ENCODE measurements at places on chromosomes 11 and 22.

- no peak for DNase-seq
These were observed 24.4 kb upstream of the SMIM35 start for GRCh38 chr11:118111019-118111743.

DNA sequence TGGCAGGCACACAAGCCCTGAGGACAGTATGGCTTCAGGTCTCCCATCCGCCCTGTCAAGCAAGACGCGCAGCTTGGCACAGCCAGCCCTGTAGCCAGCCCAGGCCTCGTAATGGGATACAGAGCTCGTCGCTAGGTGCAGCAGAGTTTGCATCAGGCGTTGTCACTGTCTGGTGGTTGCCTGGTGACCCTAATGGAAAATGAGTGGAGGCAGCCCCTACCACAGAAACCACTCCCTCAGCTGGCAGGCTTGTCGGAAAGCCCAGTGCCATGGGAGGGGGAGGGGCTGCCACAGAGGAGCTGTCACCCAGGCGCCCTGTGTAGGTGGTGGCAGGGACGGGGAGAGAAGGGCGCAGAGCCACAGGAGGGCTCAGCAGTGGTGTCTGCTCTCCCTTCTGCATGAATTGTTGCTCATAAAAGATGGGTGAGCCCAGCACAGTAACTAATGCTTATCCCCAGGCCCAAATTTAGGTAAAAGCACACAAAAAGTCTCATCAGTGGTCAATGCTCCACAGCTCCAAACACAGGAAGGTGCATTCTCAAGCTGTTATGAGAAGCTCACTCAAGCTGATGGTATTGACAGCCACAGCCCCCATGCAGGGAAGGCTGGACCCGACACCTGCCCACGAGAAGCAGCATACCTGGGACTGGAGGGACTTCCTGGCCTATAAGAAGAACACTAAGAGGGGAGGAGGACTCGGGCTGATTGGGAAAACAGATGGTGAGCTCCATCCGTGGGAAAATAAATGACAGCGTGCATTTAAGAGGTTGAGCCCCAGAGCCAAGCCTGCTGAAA, 164.6 kb downstream of the ETS1 start:
- DNase-seq, result no peak

DNA sequence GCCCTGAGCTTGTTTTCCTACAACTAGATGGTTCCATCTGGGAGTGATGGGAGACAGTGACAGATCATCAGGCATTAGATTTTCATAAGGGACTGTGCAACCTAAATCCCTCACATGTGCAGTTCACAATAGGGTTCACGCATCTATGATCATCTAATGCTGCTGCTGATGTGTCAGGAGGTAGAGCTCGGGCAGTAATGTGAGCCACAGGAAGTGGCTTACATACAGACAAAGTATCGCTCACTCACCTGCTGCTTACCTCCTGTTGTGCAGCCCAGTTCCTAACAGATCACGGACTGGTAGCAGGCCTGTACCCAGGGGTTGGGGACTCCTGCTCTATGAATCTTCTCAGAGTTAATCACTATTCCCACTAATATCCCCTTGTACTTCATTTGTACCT, 12.4 kb downstream of the AAMDC start:
- no peak for DNase-seq

- DNase-seq, result no peak
These were observed 18.3 kb downstream of the AMOTL1 start for GRCh38 chr11:94786264-94787126.

DNA sequence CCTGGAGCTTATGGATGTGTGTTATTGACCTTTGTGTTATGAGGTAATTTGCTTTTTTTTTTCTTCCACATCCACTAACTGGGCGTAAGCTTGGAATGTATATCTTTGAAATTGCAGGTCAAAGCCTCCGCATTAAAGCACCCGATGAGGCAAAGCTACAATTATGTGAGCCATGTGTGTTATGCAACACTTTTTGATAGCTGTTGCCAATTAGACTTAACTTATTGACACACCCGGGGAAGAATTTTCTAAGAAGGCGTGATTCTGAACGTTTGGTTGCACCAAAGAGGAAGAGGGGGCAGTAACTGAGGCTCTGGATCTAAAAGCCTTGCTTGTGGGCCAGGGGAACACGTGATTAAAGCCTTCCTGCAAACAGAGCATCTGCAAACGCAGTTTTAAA, 610 bp upstream of the TEX12 start:
- no peak for DNase-seq

DNA sequence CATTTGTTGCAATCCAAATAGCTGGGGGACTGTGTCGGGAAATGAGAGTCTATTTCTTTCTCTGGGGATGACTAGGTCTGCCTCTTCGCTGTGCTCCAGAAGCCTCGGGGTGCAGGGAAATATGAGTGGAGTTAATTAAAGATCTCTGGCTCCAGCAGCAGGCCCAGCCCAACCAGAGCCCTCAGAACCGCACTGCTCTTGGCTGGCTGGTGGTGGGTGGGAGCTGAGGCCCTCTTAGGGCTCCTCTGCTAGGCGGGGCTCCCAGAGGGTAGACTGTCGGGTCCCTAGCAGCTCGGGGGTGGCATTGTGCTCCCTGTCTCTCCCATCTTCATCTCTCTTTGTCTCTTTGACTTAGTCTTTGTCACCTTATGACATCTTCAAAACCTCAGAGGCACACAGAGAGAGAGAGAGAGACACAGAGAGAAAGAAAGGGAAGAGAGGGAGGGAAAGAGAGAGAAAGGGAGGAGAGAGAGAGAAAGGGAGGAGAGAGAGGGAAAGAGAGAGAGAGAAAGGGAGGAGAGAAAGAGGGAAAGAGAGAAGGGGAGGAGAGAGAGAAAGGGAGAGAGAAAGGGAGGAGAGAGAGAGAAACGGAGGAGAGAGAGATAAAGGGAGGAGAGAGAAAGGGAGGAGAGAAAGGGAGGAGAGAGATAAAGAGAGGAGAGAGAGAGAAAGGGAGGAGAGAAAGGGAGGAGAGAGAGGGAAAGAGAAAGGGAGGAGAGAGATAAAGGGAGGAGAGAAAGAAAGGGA, 20.2 kb downstream of the MPPED1 start:
- no peak for DNase-seq

DNA sequence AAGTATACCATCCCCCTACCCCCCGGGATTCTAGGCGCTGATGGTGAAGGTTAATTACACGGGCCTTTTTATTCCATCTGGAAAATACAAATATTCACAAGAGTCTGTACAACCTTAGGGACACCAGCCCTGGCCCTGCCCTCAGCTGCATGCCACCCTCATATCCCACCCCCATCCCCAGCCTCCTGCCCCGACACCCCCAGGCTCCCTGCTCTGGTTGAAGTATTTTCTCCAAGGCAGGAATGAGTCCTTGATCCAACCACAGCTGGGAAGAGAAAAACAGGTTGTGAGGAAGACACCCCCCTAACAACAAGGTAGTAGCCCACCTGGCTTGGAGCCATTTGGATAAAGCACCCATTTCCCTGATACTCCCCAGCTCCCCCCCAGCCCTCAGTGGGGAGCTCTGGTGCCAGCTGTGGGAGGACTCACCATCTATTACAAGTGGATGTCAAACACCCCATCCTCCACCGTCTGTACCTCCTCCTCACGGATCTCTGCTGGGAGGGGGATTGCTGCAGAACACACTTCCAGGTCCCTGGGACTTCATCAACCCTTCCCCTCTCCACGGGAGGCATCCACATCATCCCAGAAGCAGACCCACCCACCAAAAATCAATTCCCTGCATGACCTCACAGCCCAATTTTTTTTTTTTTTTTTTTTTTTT, 4.0 kb upstream of the NRXN2 start:
- DNase-seq, result no peak

- DNase-seq, result no peak
These were observed 11.4 kb upstream of the MICAL3 start for GRCh38 chr22:18035751-18036150.

DNA sequence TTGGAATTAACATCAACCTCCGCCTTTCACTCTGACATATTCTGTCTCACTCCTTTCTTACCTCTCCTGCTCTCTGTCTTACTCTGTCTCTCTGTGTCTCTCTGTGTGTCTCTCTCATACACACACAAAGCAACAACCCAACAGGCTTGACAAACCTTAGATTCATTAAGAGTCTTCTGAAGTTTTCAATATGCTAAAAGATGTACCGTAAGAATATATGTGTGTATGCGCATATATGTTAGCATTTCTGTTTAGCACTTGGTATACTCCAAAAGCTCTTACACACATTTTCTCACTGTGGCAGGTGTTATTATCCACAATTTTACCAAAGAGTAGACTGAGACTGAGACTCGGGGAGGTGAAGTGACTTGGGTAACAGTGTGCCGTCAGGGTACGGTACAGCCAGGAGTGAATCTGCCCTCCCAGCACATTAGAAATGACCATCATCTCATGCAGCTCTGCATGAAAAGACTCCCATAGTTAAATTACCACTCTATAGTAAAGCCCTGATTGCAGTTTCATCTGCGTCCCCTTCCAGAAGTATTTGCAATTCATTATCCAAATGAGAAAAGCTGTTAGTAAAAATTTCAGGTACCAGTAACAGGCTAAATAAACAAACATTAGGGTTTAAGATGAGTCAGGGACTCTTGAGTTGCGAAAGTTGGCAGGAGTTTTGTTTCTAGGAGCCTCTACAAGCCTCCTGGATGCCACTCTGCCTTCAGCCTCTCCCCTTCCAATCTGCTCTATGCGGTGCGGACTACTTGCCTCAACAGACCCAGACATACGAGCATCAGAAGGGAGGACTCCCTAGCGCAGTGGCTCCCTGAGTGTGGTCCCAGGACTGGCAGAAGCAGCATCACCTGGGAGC, 195.2 kb upstream of the TMEM45B start:
- DNase-seq, result no peak

GRCh38 chr11:783581-784015, 6.3 kb downstream of the CEND1 start:
- no peak for DNase-seq

- no peak for DNase-seq
These were observed 3.5 kb upstream of the KRTAP5-9 start for GRCh38 chr11:71544525-71545214.

GRCh38 chr11:63023841-63024648, 8.4 kb upstream of the SLC22A8 start:
- peak; percentile 90 for DNase-seq

DNA sequence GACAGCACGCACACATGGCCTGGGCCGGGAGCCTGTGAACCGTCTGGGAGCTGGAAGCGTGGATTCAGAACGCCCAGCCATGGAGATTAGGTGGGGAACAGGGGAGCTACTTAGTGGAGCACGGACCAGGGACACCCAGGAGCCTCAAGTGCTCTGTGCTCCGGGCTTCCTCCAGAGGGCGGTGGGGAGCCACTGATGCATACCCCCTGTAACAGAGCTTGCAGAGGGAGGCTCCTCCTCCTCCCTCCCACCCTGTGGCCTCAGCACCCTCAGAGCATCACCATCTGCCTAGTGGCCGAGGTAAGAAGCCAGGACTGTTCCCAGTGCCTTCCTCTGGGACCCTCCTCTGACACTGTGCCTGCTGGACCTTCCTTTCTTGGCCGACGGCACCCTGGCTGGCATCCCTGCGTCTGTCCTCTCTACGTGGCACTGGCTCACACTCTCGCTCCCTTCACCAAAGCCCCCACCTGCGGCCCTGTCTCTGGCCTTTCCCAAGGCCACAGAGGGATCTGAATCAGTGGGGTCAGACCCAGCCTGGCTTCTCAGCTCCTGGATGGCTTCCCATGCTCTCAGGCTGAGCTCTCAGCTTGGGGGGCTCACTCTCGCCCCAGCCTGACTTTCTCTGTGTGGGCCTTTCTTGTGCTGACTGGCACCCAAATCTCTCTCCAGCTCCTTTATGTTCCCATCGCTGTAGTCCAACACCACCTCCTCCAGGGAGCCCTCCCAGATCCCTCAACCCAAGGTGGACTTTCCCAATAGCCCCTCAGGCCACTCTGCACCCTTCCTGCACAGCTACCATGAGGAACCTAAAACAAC, 780.9 kb downstream of the BRD1 start:
- no peak for DNase-seq

- DNase-seq, result no peak
These were observed 726.1 kb downstream of the FAM181B start for GRCh38 chr11:82007521-82007920.

DNA sequence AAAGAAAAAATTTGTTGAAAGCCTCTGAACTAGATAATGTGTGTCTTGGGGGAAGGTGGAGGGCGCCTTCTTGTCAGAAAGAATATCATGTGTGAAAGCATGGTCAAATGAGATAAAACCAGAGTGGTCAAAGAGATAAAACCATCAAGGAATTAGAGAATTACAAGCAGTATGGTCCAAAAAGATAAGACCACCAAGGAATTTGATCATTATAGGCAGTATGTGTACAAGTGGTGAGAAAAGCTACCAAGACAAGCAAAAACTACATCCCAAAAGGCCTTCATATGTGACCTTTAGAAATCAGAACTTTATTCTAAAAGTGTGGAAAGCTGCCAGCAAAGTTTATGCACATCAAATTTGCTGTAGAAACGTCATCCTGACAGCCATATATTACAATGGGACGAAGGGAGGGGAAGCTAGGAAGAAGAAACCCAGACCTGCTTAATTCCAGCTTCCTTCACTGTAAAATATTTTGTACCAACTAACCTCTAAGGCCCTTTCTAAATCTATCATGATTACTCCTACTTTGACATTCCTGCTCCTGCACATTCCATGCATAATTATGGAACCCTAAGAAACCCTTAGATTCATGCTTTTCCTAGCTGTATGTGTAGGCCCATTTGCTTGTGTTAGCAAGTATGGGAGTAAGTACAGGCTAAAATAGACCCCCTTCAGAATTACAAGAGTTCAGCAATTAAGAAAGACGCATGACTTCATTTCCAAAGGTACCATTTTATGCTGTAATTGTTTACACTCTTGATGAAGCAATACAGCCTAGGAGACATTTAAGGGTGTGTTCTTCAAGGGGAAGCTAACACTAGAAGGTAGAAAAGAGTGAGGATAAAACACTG, 51.6 kb downstream of the LGR4 start:
- no peak for DNase-seq

DNA sequence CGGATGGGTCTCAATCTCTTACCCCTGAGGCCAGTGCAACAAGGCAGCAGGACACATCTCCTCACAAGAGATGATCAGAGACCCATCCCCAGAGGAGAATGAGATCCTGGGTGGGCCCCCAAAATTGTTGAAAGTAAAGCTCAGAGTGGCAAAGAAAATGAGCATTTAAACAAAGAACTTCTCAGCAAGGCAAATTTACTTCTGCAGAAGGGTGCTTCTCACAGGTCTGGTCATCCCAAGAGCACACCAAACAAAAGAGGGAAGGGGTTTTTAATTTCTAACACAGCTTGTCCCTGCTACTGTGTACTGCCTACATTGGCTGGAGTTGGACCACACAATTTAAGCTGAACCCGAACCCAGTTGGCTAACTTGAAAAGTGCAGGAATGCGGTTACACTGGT, 1628.6 kb upstream of the RAG2 start:
- no peak for DNase-seq

DNA sequence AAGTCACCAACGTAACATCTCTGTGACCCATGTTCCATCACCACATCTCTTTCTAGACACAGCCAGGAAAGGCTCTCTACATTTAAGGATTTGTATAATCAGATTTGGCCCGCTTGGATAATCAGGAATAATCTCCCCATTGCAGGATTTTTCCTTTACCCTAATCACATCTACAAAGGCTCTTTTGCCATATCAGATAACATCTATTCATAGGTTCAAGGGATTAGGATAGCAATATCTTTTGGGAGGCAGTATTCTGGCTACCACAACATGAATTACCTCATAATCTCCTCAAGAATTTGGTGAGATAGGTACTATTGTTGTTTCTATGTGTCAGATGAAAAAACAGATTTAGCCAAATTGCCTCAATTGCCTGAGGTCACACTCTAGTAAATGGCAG, 142.8 kb upstream of the UBASH3B start:
- no peak for DNase-seq
